ENCODE measurements at places on chromosomes 16 and 17.

DNA sequence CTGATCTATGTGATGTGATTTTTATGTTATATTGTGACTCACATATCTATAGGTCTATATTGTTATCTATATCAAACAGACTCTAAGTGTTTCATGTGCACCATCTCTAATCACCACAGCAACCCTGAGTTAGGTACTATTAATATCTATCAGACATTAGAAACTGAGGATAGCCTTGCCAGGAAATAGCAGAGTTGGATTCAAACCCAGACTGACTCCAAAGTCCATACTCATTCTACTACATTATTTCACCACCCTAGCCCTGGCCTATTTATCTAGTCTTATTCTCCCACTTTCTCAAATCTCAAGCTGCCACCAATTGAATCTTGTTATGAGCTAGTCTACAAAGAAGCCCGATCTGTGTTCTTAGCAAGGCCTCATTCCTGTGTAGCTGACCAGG, 65.4 kb upstream of the GNAO1 start:
- DNase-seq, result no peak

DNA sequence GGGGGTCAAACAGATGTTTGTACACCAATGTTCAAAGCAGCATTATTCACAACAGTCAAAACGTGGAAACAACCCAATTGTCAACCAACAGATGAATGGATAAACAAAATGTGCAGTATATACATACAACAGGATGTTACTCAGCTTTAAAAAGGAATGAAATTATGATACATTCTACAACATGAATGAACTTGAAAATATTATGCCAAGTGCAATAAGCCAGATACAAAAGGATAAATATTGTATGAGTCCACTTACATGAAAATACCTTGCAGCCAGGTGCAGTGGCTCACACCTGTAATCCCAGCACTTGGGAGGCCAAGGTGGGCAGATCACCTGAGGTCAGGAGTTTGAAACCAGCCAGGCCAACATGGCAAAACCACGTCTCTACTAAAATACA, 39.9 kb downstream of the UBE2G1 start:
- no peak for DNase-seq

DNA sequence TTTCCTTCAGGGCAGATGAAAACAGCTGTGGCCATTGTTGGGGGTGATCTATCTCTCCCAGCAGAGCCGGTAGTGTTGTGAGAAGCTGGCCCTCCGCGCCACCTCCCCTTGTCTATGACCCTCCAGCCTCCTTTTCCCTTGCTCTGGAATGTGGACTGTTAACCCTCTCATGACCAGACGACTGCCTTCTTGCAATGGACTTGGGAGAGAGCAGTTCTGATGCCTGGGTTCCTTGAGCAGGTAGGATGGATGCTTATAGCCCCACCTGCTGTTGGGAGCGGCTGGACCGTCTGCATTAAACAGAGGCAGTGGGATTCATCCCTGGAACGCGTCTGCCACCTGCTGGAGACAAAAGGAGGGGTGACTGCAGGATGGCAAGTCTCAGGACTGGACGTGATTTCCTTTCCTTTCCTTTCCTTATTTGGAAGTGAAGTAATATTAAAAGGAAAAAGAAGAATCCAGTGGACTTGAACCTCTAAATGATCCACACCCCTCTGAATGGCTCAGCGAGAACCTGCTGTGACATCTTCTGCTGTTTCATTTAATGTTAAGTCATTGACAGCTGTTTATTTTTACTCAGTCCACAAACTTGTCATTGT, 1.8 kb upstream of the SOST start:
- peak; percentile 88 for DNase-seq

DNA sequence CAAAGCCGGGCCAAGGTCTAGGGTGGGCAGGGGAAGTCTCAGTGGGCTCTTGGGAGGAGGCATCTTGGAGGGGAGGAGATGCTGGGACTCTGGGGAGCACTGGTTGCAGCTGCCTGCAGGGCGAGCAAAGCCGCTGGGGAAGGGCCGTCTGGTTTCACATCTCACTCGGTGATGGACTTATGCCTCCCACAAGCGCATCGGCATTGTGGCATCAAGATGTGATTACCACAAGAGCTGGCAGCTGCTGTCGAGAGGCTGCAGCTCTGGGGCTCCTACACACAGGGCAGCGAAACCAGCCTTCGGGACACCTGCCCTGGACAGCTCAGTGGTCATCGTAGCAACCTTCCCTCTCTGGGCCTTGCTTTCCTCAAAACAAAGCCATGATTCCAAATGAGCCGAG, 3.1 kb upstream of the KCNJ12 start:
- no peak for DNase-seq

DNA sequence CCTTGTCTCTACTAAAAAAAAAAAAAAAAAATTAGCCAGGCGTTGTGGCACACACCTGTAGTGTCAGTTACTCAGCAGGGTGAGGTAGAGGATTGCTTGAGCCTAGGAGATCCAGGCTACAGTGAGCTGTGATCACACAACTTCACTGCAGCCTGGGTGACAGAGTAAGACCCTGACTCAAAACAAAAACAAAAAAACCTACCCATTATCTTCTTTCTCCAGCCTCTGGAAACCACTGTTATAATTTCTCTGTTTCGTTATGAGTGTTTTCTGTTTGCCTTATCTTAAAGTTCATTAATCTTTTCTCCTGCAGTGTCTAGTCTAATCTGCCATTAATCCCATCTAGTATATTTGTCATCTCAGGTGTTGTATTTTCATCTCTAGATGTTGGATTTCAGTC, 18.6 kb upstream of the CLTC start:
- DNase-seq, result no peak

GRCh38 chr16:73028721-73029361, 19.1 kb downstream of the ZFHX3 start:
- DNase-seq, result no peak

DNA sequence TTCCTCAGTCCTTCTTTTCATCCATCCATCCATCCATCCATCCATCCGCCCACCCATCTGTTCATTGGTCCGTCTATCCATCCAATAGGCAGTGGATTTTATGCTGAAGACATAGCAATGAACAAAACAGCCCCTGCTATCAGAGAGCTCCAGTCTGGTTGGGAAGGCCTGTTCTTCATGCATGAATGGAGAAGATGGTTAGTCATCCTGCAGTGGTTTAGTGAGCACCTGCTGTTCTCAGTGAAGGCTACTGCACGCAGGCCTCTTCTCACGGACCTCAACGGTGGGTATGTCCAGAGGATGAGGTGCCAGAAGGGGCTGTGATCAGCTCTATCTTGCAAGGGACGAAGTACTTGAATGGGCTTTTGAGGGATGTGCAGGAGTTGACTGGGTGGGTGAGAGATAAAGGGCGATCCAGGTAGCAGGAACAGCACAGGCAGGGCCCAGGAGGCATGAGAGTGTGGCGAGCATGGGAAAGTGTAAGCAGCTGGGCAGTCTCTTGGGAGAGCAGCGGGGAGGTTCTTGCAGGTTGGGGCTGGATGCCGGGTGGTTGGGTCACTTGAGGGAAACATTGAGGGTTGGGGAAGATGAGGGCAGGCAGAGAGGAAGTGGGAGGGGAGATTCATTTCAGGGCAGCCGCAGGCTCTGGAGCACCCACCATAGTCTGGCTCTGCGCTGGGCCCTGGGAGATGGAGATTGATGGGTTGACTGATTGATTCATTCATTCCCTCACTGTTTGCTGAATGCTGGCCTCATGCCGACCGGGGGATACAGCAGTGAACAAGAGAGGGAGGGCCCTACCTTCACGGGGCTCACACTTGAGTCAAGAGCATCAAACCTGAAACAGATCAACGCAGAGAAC, 115.0 kb upstream of the CIBAR2 start:
- no peak for DNase-seq

DNA sequence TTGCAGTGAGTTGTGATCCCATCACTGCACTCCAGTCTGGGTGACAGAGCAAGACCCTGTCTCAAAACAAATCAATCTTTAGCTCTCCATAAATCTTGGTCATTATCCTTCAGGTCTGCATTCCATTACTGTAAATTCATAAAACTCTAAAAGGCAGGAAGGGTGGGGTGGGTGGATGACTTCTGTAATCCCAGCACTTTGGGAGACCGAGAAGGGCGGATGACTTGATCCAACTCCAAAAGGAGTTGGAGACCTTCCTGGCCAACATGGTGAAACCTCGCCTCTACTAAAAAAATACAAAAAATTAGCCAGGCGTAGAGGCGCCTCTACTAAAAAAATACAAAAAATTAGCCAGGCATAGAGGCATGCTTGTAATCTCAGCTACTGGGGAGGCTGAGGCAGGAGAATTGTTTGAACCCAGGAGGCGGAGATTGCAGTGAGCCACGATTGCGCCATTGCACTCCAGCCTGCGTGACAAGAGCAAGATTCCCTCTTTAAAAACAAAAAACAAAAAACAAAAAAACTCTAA, 2.2 kb upstream of the UBE2Z start:
- no peak for DNase-seq

DNA sequence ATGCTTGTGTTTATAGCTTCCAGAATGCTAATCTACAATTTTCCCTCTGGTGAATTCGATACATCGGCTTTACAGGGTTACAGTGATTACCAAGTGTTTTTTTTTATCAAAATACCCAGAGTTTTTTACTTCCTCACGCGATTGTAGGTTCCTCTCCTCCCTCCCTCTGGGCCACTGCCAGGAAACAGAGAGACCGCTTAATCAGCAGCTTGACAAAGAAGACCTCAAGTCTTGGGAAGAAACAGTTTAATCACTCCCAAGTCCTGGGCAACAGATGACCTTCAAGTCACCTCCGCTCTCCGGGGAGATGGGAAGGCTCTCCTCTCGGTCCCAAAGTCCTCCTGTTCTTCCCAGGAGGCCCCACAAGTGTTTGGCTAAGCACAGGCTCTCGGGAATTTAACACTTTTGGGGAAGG, 23.5 kb downstream of the SMTNL2 start:
- DNase-seq, result no peak

GRCh38 chr17:30812218-30813177, 12.0 kb downstream of the CRLF3 start:
- DNase-seq, result no peak

DNA sequence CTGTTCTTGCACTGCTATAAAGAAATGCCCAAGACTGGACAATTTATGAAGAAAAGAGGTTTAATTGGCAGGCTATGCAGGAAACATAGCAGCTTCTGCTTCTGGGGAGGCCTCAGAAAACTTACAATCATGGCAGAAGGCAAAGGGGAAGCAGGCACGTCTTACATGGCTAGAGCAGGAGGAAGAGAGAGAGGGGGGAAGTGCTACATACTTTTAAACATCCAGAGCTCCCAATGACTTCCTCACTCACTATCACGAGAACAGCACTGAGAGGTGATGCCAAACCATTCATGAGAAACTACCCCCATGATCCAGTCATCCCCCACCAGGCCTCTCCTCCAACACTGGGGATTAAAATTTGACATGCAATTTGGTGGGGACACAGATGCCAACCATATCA, 13.3 kb downstream of the WFIKKN2 start:
- no peak for DNase-seq

DNA sequence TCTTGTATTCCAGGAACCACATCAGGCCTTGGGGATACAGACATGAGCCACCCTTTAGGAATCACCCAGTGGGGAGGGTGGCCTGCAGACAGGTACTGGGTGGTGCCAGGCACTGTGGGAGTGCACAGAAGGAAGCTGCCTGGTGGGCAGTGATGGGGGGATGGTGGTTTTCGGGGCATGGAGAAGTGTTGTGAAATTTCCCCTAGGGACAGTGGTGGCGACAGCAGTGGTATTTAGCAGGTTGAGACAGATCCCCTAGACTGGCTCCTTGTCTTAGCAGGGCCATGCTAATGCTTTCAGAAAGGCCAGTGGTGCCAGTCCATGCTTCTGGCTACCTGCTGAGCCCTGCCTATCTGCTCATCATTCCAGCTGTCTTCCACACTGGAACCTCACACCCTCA, 129.6 kb downstream of the SPACA3 start:
- no peak for DNase-seq

DNA sequence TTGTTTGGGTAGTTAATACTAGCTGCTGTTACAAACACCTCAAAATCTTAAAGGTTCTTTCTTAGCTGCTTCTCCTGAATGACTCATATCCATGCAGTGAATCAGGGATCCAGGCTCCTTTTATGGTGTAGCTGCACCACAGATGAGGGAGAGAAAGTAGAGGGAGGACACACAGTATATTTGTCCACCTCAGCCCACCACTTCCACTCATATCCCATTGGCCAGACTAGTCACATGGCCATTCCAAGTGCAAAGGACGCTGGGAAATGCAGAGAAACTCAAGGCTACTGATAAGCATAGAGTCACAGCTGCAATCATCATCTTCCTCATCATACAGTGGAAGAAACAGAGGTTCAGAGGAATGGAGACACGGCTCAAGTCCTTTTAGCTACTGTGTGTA, 63.8 kb downstream of the GSG1L start:
- no peak for DNase-seq

DNA sequence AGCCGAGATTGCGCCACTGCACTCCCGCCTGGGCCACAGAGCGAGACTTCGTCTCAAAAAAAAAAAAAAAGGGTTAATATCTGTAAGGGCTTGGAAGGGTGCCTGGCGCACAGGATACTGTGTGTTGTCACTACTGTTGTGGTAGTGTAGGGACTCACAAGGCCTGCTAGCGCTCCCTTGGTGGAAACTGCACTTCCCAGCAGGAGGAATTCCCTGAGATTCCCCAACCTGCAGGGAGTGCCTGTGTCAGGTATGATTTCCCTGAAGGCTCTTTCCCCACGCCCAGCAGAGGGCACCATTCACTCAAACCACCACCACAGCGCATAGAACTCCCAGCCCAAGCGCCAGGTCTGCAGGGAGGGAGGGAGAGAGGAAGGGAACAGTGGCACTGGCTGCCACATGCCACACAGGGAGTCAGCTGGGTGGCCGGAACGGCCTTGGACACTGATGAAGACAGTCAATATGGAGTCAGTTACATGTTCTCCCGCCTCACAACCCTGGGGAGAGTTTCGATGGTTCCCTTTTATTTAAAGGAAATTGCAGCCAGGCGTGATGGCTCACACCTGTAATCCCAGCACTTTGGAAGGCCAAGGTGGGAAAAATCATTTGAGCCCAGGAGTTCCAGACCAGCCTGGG, 32.7 kb upstream of the CDH1 start:
- DNase-seq, result peak; percentile 9

DNA sequence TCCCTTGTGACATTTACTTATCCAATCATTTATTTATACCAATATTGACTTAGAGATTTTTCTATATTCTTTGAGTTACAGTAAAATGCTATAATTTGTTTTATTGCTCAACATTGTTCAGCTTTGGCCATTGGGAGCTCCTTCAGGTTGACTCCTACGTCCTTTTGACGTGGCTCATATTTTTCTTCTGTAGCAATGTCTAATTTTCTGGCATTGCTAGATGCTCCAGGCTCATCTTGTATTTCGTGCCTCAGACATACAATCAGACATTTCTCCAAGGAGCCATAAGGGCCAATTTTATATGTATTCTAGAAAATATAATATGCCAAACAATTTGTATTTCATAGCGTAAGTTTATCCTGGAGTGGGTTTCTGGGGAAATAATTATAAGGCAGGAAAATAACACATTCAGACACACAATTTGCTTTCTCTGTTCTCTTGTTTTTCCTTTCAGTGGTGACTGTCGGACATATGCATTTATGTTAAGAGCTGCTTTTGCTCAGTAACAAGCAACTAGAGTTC, 355.1 kb upstream of the MON1B start:
- no peak for DNase-seq

All from effector CD4-positive, alpha-beta T cell (primary cell).